ENCODE measurements at places on chromosomes 5 and 9. TPM values are rescaled to one million over a fixed set of nuclear protein-coding genes. Genes with fewer than 3 reads are reported as not detected.
A peak's percentile ranks its signal among the peaks of the same experiment; 100 is the strongest.

Gene SLC34A3
- not detected for total RNA-seq

Gene OR1N2
- 0.72 TPM for total RNA-seq

- DNase-seq, result no peak
Observed at GRCh38 chr5:95609711-95610110, 10.2 kb upstream of the GPR150 start.

DNA sequence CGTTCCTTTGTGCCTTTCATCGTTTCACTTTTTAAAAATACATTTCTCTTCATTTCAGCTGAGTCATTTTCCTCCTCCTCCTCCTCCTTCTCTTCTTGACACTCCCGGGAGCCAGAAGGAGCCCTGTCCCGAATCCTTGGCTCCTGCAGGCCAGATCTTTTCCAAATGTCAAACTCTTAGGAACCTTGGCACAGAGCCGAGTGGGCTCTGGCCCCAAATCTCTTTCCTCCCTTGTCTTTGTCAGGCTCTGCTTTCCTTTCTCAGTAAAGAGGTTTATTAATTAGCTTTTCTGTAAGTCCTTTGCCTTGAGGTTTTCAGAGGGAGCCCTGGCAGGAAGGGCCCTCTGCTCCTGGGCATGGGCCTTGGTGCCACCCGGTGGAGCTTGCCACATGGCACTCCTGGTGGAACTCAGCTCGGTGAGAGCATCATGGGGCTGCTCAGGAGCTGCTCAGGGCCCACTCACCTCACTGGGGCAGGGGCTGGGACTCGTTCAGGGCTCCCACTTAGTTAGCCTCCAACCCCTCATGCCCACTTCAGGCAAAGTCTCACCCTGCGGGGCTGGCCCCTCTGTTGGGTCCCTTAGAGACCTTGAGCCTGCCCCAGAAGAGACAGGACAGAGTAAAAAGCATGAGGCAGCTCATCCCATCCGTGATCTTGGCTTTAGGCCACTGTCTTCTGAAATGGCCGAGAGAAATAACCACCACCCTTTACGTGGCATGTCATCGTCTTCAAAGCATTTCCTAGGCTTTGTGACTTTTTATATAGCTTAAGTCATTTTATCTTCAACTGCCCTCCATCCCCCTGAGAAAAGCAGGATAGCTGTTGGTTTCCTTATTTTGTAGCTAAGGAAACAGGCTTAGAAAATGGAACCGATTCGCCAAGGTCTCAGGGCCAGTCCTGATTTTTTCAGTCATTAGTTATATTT is 17.1 kb downstream of the STC2 start:
- DNase-seq, result peak; percentile 68
